ENCODE measurements at places on chromosomes 4 and X. TPM values are rescaled to one million over a fixed set of nuclear protein-coding genes. Genes with fewer than 3 reads are reported as not detected.

- DNase-seq, result no peak
These were observed 100.4 kb downstream of the WFS1 start for GRCh38 chr4:6369924-6370645.

- no peak for DNase-seq
These were observed 341.0 kb downstream of the NAP1L3 start for GRCh38 chrX:93332329-93332728.

GRCh38 chr4:119865389-119865788 lies 201.3 kb downstream of the MAD2L1 start:
- DNase-seq, result no peak

Gene UGT2B7
- total RNA-seq, result not detected

Gene RUFY3
- total RNA-seq, result 17.0 TPM

Gene MEPE
- not detected for total RNA-seq
